MCF 10A (cell line): ENCODE measurements at places on chromosomes 7 and 10. TPM values are rescaled to one million over a fixed set of nuclear protein-coding genes. Genes with fewer than 3 reads are reported as not detected.

- DNase-seq: no peak
Observed at GRCh38 chr10:30192846-30193608, 133.6 kb upstream of the JCAD start.

DNA sequence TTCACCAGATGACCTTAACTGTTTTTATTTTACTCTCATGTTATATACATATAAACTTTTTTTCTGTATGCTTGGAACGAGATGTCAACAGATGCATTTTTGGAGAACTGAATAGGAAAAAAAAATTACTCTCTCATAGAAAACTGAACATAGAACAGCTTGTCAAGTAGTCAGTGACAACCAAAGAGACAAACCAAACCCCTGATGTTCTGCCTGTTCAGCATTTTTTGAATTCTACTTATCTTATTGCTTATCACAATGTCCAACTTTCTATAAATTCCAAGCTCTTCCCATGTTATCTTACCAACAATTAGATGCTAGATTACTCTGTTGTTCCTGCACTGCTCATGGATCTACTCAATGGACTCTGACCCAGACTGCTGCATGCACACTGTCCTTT, 95.2 kb downstream of the VPS41 start:
- no peak for DNase-seq

Gene PRRT4
- total RNA-seq: not detected in 2 replicates

Gene SFTPA1
- total RNA-seq: not detected in 2 replicates

Gene GPC2
- total RNA-seq: 0.65 and 1.0 TPM in 2 replicates

Gene FAM25C
- total RNA-seq: not detected in 2 replicates

- DNase-seq: peak; percentile 31
Observed at GRCh38 chr7:126856691-126857291, 395.9 kb downstream of the GRM8 start.

GRCh38 chr7:88666626-88667025, 92.9 kb upstream of the ZNF804B start:
- no peak for DNase-seq

Gene UNCX
- total RNA-seq: not detected in 2 replicates

- no peak for DNase-seq
Observed at GRCh38 chr7:45407730-45408408, 166.3 kb upstream of the ADCY1 start.

DNA sequence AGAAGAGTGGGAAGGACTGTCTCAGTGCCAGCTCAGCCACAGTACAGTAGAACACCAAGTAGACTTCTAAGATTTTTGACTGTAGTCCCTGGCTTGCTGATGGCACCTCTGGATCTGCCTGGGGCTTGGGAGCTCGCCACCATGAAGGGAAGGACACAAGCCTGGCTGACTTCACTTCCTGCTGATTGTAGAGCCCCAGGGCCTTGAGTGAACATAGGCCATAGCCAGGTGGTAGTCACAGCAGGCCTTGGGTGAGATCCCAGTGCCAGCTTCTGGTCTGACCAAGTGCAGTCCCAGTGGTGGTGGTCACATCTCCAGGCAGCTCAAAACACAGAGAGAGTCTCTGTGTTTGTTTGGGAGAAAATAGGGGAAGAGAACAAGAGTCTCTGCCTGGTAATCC, 57.6 kb upstream of the HBP1 start:
- DNase-seq: no peak

- no peak for DNase-seq
Observed at GRCh38 chr7:76149847-76150691, 51.6 kb upstream of the SRRM3 start.

Gene IL6
- total RNA-seq: 13.8 and 22.0 TPM in 2 replicates
